ENCODE measurements at places on chromosomes 5 and 9.

- no peak for DNase-seq
Observed at GRCh38 chr5:88756953-88757352, 126.0 kb downstream of the MEF2C start.

DNA sequence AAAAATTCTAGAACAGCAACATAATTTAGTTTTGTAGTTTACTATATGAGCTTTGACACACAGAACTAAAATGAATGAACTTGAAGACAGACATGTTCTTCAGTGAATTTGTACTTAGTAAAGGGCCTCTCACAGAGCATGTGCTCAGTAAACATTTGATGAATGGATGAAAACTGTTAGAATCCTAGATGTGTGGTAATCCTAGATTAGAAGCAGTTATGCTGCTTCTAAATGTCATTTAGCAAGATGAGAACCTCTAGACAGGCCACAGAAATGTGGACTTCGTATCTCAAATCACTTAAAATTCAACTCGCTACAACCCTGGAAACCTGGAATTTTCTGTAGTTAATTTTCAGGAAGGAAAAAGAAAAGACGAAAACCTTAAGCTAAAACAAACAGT lies 8.5 kb downstream of the GOLPH3 start:
- DNase-seq = no peak

DNA sequence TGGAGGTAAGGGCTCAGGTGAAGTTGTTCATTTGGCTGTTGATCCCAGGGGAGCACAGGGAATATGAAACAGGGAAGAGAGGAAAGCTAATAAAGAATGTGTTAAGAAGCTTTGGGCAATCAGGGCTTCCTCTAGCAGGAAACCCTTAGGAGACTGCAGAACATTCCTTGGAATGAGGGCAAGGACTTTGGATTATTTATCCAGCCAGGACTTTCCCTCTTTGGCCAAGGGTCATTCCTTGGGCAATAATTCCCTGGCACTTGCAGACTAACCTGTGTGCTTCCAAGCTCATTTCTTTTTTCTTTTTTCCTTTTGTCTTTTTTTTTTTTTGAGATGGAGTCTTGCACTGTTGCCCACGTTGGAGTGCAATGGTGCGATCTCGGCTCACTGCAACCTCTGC lies 209.2 kb upstream of the MAP3K1 start:
- no peak for DNase-seq

GRCh38 chr9:94112716-94113465 lies 28.6 kb downstream of the PTPDC1 start:
- DNase-seq = no peak

DNA sequence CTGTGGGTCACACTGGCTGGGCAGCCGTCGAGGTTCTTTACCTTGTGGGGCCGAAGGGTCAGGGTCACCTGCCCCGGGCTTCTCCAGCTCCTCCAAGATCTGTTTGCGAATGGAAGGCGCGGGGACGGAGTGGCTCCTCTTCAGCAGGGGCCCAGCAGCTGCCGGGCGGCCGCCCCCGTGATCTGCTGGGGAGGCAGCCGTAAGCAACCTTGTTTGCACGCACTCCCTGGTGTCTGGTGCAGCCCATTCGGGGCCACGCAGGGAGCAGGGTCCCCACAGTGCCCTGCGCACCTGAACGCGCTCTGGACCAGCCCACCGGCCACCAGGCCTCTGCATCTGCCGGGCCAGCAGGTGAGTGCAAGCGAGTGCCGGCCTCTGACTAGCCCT lies 34.9 kb downstream of the PNPLA7 start:
- no peak for DNase-seq

GRCh38 chr5:45189481-45189880 lies 380.7 kb downstream of the MRPS30 start:
- no peak for DNase-seq
